ENCODE measurements at places on chromosomes 5 and 9.

DNA sequence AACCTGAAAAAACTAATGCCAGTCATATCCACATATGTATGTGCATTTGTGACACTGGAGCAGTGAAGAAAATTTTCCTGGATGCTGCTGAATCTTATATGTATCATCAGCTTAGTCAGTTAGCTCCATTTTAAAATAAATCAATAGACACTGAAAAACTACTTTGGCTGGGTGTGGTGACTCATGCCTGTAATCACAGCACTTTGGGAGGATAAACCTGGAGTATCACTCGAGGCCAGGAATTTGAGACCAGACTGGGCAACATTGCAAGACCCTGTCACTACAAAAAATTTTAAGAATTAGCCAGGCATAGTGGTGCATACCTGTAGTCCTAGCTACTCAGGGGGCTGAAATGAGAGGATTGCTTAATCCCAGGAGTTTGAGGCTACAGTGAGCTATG lies 511.0 kb upstream of the TLE4 start:
- no peak for DNase-seq

GRCh38 chr9:12166518-12166917 lies 526.7 kb upstream of the TYRP1 start:
- no peak for DNase-seq

DNA sequence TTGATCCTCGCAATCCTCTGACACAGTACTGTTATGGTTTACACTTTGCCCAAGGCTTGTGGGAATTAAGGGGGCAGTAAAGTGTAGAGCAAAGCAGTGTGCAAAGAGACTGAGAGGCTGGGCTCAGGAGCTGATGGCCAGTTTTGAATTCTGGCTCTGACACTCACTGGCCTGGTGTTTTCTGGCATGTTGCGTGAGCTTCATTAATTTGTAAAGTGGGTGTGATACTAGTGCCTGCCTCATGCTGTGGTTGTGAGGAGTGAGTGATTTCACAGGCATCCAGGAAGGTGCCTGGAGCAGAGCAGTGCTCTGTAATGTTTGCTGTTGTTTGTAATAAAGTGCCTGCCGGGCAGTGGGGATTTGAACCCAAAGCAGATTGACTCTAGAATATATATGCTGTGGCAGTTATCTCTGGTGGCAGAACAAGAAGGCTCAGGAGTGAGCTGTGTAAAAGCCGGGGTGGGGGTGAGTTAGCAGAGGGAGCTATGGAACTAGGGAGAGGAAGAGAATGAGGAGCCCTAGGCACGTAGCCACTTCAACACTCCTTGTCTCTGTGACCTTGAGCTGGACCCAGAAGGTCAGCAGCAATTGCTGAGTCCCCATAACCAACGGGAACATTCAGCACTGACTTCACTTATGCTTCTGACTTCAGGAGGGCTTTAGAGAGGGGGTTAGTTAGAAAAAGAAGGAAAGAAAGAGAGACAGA lies 108.5 kb downstream of the DOCK2 start:
- no peak for DNase-seq

GRCh38 chr5:101047181-101047580 lies 144.1 kb upstream of the ST8SIA4 start:
- DNase-seq, result no peak

DNA sequence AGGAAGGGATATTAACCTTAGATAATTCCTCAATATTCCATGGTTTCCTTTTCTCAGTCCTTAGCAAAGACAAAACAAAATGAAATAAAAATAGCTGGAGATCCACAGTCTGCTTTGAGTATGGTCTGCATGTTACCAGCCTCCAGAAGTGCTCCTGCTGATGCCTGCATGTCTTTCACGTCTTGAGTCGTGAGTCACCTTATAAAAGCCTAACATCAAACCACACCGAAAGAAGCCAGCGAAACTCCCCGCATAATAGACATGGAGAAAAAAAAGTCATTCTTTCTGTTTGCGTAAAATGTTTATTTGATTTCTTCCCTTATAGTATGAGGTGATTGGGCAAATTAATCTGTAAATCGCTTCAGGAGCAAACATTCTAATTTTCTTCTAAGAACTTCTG lies 380.5 kb downstream of the SLCO4C1 start:
- DNase-seq, result no peak
